D721Med (cell line): ENCODE measurements at places on chromosomes 3 and 15.
A peak's percentile ranks its signal among the peaks of the same experiment; 100 is the strongest.

- DNase-seq = no peak
Measured at GRCh38 chr3:140298569-140299070, 363.6 kb downstream of the CLSTN2 start.

DNA sequence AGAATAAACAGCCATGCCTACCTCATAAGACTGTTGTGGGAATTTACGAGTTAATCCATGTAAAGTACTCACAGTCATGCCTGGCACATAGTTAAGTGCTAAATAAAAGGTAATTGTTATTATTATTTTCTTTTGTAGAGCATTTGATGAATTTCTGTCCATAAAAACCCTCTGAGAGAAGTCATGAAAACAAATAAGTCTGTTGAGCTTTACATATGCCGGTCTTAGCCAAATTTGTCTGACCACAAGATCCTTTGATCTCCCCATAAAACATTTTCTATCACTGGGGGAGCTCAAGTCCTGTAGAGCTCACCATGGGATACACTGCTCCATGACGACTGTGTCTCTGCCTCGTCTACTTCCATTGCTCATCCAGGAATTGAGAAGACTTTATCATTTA is 114.0 kb downstream of the MAGI1 start:
- no peak for DNase-seq

DNA sequence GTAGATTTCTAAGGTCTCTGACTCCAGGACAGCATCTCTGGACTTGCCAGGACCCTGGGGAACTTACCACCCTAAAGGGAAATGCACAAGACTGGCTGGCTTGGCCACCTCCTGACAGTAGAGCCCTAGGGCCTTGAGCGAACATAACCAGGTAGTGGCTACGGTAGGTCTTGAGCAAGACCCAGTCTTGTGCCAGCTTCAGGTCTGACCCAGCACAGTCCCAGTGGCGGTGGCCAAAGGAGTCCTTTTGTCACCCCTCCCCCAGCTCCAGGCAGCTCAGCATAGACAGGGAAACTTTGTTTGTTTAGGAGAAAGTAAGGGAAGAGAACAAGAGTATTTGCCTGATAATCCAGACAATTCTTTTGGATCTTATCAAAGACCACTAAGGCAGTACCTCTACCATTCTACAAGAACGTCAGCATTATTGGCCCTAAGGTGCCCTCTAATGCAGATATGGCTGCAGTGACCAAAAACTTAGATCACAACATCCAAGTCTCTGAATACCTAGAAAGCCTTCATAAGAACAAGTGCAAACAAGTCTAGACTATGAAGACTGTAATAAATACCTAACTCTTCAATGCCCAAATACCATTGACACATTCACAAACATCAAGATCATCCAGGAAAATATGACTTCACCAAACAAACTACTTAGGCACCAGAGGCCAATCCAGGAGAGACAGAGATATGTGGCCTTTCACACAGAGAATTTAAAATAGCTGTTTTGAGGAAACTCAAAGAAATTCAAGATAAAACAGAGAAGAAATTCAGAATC is 38.7 kb upstream of the FBN1 start:
- DNase-seq = no peak

DNA sequence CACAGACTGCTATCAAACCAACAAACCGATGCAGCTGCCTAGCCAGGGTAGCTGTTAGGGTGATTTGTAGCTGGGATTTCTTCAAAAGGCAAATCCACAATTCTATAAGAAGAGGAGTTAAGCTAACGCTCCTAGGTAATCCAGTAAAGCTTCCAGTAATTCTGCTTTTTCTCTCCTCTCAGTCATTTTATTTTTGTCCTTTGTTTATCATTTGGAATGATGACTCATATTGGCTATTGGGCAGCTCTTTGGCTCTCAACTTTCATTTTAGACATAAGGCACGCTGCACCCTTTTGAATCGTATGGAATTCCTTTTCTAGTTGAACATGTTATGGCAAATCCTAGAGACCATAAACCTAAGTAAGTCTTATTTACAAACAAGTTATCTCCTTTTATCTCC is 53.2 kb upstream of the PPARG start:
- no peak for DNase-seq

DNA sequence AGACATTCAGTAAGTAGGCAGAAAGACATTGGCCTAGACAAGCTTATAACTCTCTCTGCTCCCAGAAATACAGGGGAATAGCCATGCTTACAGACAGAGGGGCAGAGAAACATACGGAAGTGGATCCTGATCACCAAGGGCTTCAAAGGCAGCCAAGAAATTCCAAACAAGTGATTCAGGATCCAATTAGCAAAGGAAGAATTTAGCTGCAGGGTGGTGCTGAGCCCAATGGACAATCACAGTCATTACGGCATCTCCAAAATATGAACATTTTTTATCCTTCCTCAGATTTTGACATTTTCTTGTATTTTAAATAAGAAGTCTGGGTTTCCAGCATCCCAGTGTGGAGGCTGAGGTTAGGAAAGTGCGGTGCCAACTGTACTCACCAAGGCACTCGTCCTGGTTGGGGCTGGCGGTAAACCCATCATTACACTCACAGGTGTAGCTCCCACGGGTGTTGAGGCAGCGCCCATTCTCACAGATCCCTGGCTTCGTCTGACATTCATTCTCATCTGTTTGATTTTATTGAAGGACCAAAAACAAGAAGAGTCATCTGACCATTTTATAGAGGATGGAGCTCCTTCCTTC is 96.8 kb downstream of the DUT start:
- DNase-seq = no peak

GRCh38 chr3:106810300-106810875 is 566.9 kb upstream of the CCDC54 start:
- no peak for DNase-seq

- DNase-seq = no peak
Measured at GRCh38 chr3:178079966-178080365, 456.3 kb upstream of the KCNMB2 start.

GRCh38 chr3:187181454-187182170 is 15.7 kb upstream of the RTP1 start:
- no peak for DNase-seq

- DNase-seq = no peak
Measured at GRCh38 chr15:41161336-41161735, 45.3 kb upstream of the INO80 start.

- no peak for DNase-seq
Measured at GRCh38 chr3:140056047-140056446, 121.1 kb downstream of the CLSTN2 start.

DNA sequence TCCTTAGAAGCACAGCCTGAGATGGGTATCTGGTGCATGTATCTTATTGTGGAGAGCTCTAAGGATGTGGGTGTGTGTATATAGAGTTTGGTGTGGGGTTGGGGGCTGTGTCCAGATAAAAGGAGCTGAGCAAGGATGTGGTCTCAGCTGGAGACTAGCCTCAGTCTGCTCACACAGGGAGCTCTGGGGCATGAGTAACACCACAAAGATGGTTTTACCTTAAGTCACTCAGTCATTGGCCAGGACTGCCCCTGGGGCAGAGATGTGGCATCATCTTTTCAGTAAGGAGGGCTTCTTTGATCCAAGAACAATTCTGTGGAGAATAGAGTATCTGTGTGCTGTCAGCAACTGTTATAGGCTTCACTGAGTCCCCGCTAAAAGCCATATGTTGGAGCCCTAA is 163.4 kb upstream of the NUDT16 start:
- DNase-seq = no peak

- DNase-seq = no peak
Measured at GRCh38 chr15:48392356-48392755, 61.1 kb downstream of the DUT start.

GRCh38 chr3:184822654-184823053 is 10.7 kb downstream of the VPS8 start:
- DNase-seq = no peak

GRCh38 chr15:51841406-51842040 is 12.1 kb downstream of the TMOD3 start:
- DNase-seq = no peak

DNA sequence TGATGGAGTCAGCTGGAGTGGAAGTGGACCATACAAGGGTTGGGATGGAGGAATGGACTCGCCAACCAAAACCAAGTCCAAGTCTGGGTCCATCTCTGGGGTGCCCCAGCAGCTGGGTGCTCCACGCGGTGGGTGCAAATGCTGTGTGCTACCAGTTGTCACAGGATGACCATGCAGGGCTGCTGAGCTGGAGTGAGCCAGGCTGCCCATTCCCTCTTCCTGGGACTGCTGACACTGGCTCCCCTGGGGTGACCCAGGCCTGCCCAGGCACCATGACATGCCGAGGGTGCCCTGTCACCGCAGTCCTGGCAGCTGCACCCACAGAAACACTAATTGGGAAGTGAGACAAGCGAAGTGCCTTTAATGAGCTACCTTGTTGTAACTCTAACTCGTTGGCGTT is 140.2 kb downstream of the TPRA1 start:
- DNase-seq = no peak

- no peak for DNase-seq
Measured at GRCh38 chr15:99511531-99511865, 54.3 kb upstream of the MEF2A start.

DNA sequence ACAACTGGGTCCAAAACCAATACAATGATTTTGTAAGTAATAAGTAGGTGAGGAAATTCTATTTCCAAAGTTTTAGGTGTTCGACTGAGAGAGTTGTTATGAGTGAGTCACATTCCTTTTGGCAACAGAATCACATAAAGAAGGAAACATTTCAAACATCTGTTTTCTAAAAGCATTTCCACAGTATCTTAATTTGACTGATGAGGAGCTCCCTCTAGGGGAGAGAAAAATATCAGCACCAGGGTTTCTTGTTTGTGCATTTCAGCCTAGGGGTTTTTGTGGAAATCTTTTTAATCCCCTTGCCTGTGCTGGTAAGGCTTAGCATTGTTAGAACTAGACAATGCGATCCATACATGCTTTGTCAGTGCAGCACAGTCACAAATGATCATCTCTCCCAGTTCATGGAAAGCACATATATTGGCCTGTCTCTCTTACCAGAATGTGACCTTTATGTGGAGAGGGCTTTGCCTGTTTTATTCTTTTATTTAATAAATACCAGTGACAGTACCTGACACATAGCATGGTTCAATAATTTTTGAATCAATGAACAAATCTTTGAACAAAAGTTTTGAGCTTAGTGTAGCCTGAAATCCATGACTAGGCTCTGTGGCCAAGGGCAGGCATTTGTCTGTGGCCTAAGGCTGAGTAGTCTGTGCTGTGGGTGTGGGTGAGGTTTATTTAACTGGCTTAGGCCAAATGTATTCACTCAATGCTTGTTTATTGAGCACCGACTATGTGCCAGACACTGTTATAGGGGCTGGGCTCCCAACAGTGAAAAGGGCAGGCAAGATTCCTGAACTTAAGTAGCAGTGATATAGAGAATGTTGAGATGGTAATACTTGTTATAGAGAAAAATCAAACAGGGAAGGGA is 21.1 kb upstream of the IQCF6 start:
- DNase-seq = peak; percentile 29

GRCh38 chr3:119600732-119601131 is 3.0 kb downstream of the PLA1A start:
- no peak for DNase-seq

DNA sequence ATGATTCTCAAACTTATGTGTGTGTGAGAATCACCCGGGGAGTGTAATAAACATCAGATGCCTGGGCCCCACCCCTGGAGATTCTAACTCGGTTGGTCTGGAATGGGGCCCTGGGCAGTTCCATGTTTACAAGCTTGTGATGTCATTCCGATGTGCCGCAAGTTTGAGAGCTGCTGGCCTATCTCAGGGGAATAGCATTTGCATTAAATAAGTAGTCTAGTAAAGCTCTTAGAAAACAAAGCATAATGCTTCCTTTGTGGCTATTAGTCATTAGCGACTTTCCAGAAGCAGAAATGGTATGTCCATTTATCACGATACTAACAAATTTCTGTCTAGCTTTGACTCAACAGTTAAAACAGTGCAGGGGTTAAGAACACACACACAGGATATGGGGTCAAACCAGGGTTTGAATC is 20.9 kb downstream of the PGBD4 start:
- DNase-seq = no peak

DNA sequence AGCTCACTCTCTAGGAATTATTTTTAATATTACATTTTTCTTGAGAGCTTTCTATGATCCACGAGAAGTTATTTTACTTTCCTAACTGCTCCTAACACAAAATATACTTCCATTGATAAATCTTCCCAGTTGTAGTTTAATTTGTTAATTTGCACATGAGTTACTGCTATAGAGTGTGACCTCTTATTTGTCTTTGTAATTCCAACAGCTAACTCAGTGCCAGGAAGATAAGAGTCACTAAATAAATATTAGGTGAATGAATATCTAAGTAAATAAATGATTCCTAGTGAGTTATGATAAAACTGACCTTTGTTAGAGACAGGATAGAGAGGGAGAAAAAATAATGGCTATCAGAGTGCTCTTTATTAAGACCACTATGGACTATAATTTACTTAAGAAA is 319.9 kb downstream of the NAALADL2 start:
- no peak for DNase-seq

- DNase-seq = no peak
Measured at GRCh38 chr3:101512396-101512645, 691 bp downstream of the SENP7 start.
